ENCODE measurements at places on chromosomes 11 and 22.

- DNase-seq = no peak
Measured at GRCh38 chr11:112858289-112859023, 102.8 kb upstream of the NCAM1 start.

DNA sequence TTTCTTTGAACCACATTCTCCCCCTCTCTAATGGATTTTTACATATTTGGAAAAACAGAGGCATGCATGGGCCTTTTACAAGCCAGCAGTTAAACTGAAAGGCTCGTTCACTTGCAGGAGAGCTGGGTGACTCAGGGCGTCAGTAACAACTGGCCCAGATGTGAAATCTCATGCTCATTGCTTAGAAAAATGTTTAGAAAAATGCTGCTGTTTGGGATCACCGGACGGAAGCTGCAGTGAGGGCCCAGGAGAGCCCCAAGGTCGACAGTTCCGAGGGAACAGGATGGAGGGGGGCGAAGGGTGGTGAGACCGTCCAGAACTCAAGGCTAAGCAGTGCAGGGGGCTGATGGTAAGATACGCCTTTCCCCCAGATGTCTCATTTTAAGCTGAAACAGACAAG lies 41.7 kb upstream of the SMTN start:
- DNase-seq = no peak

- no peak for DNase-seq
Measured at GRCh38 chr11:46999217-46999616, 62.7 kb downstream of the CSTPP1 start.

GRCh38 chr11:67118181-67118766 lies 789 bp upstream of the KDM2A start:
- peak; percentile 54 for DNase-seq

DNA sequence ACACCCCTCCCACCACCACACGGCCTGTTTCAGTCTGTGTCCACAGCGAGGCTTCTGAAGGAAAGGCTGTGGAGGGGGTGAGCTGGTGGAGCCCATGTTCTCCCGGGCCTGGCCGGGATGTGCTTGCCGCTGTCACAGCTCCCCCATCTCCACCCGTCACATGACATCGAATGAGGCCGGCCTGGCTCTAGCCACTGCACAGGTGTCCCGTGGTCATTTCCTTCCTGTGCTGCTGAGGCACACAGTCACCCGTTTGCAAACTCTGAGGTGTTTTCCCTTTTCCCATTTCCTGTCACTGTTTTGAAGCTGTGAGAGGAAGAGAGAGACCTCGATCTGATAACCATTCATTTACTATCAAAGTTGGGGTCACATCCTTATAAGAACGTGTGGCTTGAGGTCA lies 55.7 kb upstream of the CLDN5 start:
- DNase-seq = peak; percentile 63

DNA sequence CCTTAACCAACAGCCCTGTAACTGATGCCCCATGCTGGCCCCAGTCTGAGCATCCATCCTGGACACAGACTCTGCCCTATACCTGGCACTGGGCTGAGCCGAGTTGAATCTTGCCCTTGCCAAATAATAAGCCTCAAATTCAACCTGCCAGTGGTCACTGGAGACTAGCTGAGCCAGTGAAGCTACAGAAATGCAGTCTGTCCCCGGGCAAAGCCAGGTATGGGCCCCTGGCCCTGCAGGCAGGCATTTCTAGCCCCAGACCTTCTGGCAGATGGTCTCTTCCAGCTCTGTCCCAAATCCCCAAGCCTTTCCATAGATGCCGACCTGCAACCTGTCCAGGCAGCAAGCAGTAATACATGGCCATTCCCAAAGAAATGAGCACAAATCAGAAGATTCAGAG lies 4.7 kb downstream of the CLPB start:
- DNase-seq = no peak

DNA sequence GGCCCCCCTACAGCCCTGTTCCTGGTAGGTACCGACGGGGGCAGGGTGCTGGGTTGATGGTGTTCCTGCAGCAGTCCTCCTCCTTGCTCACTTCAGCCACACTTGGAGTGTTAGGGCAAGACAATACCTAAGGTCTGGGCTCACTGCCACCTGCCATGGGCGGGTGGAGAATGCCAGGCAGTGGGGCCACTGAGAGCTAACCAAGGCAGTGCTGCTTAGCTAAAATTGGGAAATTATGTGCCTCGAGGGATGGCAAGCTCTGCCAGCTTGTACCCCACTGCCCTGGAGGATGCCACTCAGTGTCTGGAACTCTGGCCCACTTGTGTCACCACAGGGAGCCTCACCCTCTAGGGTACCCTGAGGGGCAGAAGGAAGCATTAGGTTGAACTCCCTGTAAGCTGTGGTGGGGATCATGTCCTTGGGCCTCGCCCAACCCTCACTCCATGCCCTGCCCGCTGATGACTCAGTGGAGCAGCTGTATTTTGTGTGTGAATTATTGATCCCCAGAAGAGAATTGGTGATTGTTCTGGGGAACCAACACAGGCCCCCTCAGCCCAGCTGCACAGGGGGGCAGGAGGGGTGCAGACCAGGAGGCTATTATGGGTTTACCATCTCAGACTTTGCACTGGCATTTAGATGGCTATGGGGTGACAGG lies 17.7 kb downstream of the PHLDB1 start:
- no peak for DNase-seq

DNA sequence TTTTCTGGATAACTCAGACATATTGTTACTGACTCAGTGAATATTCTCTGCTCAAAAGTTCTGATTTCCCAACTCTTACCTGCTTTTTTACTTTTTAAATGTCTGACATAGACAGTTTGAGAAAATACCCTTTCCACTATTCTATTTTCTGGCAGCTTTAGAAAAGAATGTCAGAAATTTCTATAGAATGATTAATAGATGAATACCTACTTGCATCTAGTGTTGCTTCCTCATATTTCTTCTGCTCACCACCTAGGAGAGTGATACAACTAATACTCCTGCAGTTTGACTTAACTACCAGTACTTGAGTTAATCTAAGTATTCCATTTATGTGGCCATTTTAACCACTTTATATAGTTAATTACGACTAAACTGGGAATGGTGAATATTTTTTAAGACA lies 55.2 kb downstream of the KDM2A start:
- DNase-seq = no peak

- no peak for DNase-seq
Measured at GRCh38 chr11:128865490-128865889, 1.6 kb downstream of the KCNJ1 start.

DNA sequence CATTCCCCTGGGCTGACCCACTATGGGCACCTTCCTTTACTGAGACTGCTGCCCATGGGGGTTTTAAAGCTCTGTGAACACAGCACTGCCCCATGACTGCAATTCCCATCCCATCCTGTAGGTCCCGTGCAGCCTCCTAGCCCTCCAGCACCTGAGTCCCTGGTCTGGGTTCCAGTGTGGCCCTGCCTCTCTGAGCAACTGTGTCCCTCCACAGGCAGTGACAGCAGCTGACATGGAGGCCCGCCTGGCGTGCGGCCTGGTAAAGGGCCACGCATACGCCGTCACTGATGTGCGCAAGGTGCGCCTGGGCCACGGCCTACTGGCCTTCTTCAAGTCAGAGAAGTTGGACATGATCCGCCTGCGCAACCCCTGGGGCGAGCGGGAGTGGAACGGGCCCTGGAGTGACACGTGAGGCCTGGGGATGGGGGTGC lies 12.6 kb downstream of the OMP start:
- DNase-seq = no peak

DNA sequence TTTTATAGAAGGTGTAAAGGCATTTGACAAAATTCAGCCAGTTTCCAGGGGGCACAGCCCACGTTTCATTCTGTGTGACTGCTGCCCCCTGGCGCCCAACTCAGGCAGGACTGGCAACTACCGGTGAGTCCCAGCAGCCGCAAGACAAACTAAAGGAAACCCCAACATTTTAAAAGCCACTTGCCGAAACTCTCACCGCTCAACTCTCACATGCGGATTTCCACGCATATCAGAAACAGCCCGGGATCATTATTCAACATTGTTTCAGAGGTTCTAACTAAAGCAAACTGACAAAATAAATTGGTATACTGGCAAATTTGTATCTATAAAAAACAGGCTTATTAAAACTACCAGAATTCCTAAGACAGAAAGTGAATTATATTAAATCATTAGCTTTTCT lies 48.2 kb downstream of the MORC2 start:
- DNase-seq = peak; percentile 85

- no peak for DNase-seq
Measured at GRCh38 chr11:67256477-67257135, 9.7 kb upstream of the GRK2 start.
